ENCODE measurements at places on chromosomes 4 and X.

DNA sequence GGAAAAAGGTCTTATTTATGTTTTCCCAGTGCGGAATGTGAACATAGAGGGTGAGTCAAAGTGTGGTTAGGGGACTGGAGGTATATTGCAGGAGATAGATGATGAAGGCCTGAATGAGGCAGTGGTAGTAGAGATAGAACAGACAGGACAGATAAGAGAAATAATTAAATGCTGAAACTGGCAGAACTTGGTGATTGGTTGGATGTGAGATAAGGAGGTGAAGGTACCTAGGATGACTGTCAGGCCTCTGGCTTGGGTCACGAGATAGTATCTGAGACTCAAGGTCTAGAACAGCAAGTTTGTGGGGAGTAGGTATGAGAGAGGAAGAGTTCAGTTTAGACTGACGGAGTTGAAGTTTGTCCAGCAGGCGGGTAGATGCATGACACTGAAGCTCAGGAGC lies 3.5 kb downstream of the MND1 start:
- no peak for DNase-seq

- no peak for DNase-seq
These were observed 64.7 kb downstream of the LDB2 start for GRCh38 chr4:16833722-16834121.

DNA sequence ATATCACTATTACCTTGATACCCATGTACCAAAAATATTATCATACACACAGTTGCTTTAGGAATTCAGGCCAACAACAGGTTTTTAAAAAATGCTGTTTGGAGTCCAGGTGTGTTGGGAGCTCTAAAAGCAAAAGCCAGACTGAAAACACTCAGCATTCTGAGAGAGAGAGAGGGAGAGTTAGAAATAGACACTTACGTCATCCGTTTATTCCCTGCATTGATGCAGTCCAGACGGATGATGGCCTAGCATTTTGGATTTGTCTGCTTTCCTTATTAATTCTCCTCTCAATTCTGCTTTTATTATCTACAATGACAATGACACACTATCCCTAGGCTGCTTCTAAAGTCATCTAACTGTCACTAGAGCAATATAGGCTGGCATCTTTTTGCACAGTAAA lies 358.3 kb upstream of the BOD1L1 start:
- no peak for DNase-seq

DNA sequence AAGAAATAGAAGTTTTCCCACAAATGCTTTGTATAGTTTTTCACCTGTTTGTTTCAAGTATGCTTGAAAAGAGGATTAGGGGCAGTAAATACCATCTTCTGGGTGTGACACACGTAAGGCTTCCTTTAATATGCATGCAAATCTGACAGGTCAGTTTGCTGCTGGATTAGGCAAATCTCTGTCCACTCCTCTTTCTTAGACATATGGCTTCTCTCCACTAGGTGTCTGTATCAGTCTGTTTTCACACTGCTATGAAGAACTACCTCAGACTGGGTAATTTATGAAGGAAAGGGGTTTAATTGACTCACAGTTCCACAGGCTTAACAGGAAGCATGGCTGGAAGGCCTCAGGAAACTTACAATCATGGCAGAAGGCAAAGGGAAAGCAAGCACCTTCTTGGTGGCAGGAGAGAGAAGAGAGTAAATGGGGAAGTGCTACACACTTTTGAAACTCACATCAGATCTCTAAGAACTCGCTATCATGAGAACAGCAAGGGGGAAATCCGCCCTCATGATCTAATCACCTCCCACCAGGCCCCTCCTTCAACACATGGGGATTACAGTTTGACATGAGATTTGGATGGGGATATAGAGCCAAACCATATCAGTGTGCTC lies 66.9 kb downstream of the TAB3 start:
- DNase-seq: no peak

DNA sequence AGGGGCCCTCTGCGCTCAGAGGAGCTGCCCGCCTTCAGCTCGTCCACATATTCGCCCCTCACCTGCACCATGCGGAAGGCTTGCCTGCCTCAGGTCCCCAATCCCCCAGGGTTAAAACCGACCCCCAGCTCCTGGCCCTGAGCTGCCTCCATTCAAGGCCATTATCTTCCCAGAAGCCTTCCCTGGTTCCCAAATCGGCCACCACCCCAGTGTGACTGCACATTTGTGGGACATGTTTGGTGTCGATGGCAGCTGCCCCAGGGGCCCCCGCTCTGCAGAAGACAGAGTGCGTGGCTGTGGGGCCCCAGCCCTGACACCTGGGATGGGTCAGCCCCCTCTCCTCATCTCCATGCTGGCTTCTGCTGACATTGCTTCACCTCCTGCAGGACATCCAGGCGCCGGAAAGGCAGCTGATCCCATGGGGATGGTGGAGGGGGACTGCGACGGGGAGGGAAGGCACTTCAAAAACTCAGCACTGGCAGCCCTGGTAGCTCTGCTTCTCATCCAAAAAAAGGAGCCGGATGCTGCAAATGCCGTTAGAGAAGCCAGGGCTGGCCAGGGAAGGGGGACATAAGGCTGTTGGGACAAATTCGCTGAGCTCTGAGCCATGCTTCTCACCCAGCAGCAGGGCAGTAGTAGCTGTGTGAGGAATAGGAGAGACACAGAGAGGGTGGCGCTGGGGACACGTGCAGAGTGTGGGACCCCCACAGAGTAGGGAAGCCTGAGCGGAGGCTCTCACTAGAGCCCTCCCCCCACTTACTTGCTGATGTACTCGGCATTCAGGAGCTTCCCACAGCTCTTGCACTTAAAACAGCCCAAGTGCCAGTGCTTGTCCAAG lies 78.5 kb downstream of the ABLIM2 start:
- DNase-seq: no peak

- DNase-seq: no peak
These were observed 171.1 kb upstream of the PITX2 start for GRCh38 chr4:110793890-110794554.

DNA sequence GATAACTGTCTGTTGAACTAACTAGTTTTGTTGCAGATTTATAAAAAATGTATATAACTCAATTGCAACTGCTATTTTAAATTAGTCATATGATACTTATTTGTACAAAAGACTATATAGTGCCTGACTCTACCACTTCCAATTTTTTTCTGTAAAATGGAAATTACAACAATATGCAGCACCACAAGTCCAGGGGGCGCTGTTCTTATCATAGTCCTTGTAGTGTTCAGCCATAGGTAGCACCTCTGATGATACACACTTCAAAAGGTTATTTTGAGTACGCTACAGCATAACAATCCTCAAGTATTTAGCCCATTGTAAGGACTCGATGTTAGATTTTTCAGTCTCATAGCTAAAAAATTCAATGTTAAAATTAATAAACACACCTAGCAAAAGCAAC lies 174.9 kb downstream of the CORIN start:
- DNase-seq: no peak

GRCh38 chrX:87299563-87300160 lies 217.9 kb upstream of the KLHL4 start:
- DNase-seq: no peak

GRCh38 chrX:13938051-13938828 lies 91.5 kb downstream of the GEMIN8 start:
- no peak for DNase-seq

DNA sequence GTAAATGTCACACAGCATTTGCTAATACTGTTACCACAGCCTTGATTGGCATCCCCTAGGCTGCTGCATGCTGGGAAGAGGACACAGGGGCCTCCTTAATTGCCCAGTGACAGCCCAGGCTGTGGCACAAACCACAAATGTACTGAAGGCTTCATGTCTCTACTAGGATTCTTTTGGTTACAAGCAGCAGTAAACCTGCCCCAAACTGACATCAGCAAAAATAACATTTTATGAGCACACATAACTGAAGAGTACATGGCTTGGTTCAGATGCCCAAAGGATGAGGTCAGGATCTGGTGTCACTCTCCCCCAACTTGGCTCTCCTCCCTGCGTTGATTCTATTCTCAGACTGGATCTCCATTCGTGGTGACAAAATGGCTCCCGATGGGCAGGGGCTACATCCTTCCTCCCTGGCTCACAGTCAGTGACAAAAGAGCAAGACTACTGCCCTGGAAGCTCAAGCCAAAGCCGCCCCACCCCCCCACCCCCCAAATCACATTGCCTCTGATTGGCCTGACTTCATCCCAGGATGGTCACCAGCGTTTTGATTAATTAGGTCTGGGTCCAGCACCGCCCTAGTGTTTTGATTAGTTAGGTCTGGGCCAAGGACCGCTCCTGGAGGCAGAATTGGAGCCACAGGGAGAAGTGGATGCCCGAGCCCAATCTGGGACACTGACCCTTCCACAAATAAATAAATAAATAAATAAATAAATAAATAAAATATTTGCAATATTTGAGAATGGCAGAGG lies 180.5 kb upstream of the RBPJ start:
- no peak for DNase-seq

GRCh38 chr4:113440371-113440770 lies 321.2 kb downstream of the CAMK2D start:
- DNase-seq: no peak

- DNase-seq: no peak
These were observed 33.7 kb downstream of the SRPX2 start for GRCh38 chrX:100677611-100678181.

DNA sequence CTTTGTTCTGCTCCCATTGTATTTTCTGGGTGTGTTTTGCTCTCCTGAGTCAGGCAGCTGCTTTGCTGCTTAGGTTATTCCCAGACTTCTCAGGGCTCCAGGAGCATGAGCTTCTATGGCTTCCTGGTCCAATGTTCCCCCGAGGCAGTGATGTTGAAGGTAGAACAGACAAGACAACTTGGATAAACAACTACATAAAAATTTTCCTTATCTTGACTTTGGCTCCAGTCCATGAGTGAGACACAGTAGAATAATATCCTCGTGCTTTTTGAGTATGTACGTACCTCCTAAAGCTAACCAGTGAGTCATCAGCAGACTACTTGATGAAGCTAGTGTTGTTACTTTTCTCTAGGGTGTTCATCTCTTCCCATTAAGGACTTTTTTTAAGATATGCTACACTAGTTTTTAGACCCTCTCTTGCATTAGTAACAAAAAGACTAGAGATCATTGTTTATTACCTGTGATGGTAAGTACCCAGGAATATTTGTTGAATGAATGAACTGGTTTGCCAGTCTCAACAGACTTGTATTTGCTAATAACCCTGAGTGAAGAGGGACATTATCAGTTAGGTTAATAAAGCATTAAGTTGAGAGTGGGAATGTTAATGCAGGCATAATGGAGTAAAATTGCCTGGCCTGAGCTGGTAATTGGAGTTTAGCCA lies 131.9 kb downstream of the FHIP1A start:
- DNase-seq: no peak

DNA sequence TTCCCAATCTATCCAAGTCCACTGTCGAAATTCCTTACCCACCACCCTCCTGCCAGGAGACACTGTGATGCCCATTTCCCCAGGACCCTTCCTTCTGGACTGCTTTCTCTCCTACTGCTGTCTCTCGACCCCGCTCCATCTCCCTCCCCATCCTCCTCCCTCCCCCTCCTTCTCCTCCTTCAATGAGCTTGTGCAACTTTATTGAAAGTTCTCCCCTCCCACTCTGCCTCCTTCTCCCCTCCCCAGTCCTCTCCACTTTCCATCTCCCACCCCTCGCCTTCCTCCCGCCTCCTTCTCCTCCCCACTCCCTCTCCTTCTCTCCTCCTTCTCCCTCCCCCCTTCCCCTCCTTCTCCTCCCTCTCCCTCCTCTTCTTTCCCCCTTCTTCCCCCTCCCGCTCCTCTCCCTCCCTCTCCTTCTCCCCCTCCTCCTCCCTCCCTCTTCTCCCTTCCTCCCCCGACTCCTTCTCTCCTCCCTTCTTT lies 116.6 kb upstream of the FAT1 start:
- DNase-seq: no peak

DNA sequence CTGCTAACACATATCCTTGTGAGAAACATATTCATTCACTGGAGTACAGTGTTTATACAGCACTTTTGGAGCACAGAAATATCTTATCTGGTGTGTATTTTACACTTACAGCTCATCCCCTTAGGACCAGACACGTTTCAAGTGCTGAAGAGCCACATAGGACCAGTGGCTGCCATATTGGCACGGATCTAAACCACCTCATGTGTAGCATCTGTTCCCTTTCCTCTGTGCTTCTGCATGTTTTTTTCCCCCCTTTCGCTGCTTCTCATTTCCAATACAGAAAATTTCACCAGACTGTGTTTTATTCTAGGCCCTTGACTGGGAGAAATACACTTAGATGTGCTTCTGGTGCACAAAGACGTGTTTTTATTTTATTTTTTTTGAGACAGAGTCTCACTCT lies 69.7 kb upstream of the RBMX start:
- DNase-seq: no peak

DNA sequence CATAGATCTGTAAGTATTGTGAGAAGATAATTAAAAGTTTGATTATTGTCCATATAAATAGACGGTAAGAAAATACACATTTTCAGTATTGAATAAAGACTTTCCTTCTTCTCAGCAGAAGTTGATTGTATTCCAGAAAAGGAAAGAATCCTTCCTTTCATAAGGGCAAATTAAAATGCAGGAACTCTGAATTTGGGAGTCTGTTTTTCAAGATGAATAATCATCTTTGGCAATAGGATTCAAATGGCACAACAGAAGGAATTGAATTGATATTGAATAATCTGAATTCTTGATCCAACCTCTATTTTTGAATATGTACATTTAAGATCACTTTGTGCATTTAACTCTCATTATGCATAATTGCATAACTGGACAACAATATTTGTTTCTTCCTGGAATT lies 149.3 kb downstream of the DMD start:
- DNase-seq: no peak

DNA sequence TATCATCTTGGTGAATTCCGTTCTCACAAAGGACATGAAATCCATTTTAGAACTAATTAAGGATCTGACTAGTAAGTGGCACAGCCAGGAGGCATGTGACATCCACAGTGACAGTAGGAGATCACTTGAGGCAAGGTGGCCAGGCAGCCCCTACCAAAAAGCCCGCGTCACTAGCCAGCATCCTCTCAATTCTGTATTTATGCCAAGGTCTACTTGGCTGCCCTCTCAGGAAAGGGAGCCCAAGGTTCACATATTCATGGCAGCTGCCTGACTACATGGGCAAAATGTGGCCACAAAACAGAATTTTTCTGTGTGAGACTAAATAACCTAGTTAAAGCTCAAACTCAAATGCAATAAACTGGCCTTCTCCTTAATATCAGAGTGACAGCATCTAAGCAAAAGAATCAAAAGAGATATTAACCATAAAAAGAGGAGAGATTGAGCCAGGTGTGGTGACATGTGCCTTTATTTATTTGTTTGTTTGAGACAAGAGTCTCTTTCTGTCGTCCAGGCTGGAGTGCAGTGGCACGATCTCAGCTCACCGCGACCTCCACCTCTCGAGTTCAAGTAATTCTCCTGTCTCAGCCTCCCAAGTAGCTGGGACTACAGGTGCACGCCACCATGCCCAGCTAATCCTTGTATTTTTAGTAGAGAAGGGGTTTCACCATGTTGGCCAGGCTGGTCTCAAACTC lies 51.5 kb downstream of the SLC9A7 start:
- DNase-seq: no peak

DNA sequence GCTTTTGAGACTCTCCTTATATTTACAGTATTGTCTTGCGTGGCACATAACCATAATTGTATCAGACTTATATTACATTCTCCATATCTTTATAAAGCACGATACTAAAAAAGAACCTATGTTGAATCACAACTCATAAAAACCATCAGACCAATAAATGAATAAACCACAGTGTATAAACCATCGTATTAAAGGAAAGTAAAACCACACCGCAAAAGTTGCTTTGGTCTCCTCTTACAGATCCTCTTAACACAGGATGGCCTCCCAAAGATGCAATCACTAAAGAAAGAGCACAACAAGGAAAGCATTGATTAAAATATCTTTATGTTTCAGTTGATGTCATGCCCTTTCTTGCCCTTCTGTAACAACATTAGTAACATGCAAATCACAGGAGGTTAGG lies 437.9 kb downstream of the AFF2 start:
- DNase-seq: no peak
